ENCODE measurements at places on chromosomes 16 and 17. TPM values are rescaled to one million over a fixed set of nuclear protein-coding genes. Genes with fewer than 3 reads are reported as not detected.

The NPIPA2 gene
- total RNA-seq = 9.9 TPM

DNA sequence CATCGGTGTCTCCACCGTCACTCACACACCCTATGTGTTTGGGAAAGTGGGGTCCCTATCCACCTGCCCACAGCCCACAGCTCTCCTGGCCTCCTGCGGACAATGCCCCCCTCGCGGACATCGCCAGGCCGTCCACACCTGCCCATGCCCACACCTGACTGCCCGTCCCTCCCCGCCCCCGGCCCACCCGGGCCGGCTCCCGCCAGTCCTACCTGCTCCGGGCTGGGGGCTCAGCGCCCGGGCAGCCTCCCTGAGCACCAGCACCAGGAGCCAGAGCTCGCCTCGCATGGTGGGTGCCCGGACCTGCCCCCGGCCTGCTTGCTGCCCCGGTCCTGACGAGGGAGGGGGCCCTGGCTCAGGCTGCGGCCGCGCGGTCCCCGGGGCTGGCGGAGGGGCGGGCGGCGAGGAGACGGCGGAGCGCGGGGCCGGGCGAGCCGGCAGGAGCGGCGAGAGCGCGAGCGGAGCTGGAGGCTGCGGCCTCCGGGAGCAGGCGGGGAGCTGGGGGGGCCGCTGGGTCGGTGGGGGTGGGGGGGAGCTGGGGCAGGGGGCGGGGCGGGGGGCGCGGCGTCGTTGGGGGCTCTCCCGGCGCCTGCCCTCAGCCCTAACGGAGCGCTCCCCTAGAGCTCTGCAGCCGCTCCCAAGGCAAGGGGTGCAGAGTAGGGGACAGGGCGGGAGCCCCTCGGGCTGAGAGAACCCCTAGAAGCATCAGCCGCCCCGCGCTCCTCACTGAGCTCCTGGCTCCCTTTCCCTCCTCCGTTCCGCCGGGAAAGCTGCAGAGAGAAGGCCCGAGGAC lies at the start of gene PLXDC1:
PLXDC1 (minus strand) TSS at position 488 of the 793 bp plus-strand sequence; CDS start at position 288, 200 bp downstream.
- no peaks in the 10 kb centered on the region for H3K36me3 ChIP-seq
- no peaks in the 10 kb centered on the region for H3K27me3 ChIP-seq
- peaks cover 33% of the 10 kb centered on the region for H3K4me1 ChIP-seq
- no peak for DNase-seq

DNA sequence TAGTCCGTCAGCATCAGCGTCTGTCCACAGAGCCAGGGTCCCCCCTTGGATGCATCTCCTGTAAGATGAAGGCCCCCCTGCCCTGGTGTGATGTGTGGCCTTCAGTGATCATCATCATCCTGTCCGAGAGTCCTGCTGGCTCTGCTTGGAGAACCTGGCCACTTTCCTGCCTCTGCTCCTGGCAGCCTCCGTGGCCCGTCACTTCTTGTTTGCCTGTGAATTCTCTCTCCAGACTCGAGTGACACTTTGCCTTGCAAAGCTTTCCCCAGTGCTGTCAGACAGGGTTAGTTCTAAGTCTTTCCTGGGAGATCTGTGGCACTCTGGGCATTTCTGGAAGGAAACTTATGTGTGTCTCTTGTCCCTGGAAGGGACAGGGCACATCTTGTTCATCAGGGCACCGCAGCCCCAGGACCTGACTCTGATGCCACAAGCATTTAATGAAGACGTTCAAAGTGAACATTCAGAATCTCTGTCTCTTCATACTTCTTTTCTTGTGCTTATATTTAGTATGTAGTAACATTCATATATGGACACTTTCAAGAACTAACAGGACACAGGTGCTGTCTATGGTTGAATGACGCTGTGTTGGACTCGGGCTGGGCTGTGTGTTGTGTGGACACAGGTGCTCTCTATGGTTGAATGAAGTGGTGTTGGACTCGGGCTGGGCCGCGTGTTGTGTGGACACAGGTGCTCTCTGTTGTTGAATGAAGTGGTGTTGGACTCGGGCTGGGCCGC lies 68.5 kb downstream of the RPTOR start:
- peaks cover 17% of the 10 kb centered on the region for H3K4me1 ChIP-seq
- no peak for DNase-seq
- no peak overlapping the region for H3K4me3 ChIP-seq
- no peaks in the 10 kb centered on the region for H3K27me3 ChIP-seq
- H3K36me3 ChIP-seq = no peaks in the 10 kb centered on the region

The KRTAP4-1 gene
- not detected for total RNA-seq

- DNase-seq = no peak
- H3K27ac ChIP-seq = no peak overlapping the region
- H3K36me3 ChIP-seq = peaks cover 40% of the 10 kb centered on the region
- H3K27me3 ChIP-seq = no peaks in the 10 kb centered on the region
These were observed 17.4 kb downstream of the RNF213 start for GRCh38 chr17:80277751-80278671.

DNA sequence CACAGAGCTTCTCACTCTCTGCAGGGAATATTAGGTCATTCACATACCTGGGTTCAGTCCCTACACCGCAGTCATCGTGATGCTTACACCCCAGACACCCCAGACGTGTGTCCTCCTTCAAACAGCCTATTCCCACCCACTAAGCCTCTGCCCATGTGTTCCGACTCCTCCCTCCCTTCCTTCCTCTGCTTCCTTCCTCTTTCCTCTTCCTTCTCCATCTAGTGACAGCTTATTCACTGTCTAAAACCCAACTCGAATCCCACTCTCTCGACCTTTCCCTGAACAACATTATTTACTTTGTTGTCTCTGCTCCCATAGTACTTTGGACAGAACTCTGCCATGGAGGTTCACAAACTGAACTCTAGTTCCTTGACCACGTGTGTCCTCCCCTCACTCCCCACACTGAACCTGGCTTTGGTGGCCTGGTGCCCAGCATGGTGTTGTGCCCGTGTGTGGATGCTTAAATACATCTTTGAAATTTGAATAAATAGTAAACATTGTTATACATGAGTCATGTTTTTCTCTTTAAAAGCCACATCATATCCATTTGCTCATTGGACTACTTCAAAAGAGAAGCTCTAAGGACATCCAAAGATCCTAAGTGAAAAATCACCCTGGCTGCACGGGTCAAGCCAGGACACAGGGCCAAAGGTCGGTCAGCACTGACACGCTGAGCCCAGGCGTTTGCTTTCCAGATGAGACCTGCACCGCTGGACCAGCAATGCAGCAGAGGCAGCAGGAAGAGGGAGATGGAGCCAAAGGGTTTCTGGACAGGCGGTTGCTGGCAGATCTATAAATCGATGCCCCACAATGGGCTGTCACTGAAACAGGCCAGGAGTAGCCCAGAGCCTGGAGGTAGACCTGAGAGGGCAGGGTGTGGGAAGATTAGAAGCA lies 14.1 kb upstream of the G6PC1 start:
- no peaks in the 10 kb centered on the region for H3K4me1 ChIP-seq
- no peaks in the 10 kb centered on the region for H3K27me3 ChIP-seq
- DNase-seq = no peak
- H3K27ac ChIP-seq = no peak overlapping the region
- H3K4me3 ChIP-seq = no peak overlapping the region

The TLCD2 gene
- 0.75 TPM for total RNA-seq

The PIGL gene
- 71.0 TPM for total RNA-seq

- no peaks in the 10 kb centered on the region for H3K36me3 ChIP-seq
- no peak overlapping the region for H3K4me3 ChIP-seq
- no peaks in the 10 kb centered on the region for H3K27me3 ChIP-seq
- no peak overlapping the region for H3K27ac ChIP-seq
These were observed 16.8 kb upstream of the TRPV2 start for GRCh38 chr17:16398270-16399267.

The ELMO3 gene
- 10.1 TPM for total RNA-seq

The ABCC6 gene
- not detected for total RNA-seq

The NETO2 gene
- 3.2 TPM for total RNA-seq

DNA sequence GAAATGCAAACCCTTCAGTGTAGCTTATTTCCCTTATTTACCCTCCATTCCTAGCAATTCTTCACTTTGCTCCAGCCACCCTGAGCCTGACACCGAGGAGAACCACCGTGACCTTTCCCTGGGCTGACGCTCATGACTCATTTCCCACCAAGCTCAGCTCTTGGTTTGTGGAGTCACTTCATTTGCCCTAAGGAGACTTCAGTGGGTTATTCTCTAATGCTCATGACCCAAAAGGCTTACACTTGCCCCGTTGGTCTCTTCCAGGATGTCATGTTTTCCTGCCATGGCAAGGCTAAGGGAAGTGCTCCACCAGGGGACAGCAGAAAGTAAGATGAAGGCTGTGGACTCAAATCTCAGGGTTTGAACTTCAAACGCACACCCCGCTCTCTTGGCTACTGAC lies 161.0 kb downstream of the CBLN1 start:
- H3K36me3 ChIP-seq = no peaks in the 10 kb centered on the region
- no peak overlapping the region for H3K27ac ChIP-seq
- no peak overlapping the region for H3K4me3 ChIP-seq
- H3K27me3 ChIP-seq = no peaks in the 10 kb centered on the region
- no peaks in the 10 kb centered on the region for H3K4me1 ChIP-seq

The DDX52 gene
- 26.5 TPM for total RNA-seq

DNA sequence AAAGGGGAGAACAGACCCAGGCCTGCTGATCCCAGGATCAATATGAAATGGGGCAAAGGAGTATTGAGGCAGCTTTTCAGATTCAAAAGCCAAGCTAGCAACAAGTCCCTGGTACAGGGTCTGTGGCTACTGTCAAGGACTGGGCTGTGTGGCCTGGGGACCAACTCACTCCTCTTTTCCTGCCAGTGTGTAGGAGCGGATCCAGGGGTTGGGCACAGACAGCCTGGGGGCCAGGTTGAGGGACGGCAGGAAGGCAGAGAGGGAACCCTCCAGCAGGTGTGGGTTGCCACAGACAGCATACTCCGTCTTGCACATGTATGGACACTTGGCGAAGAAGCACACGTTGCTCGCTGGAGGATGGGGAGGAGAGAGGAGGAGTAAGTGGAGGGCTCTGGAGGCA lies 29.6 kb downstream of the PRKAR1A start:
- no peaks in the 10 kb centered on the region for H3K4me1 ChIP-seq
- no peaks in the 10 kb centered on the region for H3K27me3 ChIP-seq
- H3K4me3 ChIP-seq = no peak overlapping the region
- H3K27ac ChIP-seq = no peak overlapping the region
- DNase-seq = no peak
- peaks cover 3% of the 10 kb centered on the region for H3K36me3 ChIP-seq

The BIRC5 gene
- total RNA-seq = 0.32 TPM

- no peaks in the 10 kb centered on the region for H3K36me3 ChIP-seq
- no peaks in the 10 kb centered on the region for H3K4me1 ChIP-seq
- H3K27ac ChIP-seq = no peak overlapping the region
- H3K27me3 ChIP-seq = no peaks in the 10 kb centered on the region
- DNase-seq = no peak
These were observed 44.0 kb upstream of the IRF8 start for GRCh38 chr16:85854935-85855334.

The RCVRN gene
- total RNA-seq = not detected

DNA sequence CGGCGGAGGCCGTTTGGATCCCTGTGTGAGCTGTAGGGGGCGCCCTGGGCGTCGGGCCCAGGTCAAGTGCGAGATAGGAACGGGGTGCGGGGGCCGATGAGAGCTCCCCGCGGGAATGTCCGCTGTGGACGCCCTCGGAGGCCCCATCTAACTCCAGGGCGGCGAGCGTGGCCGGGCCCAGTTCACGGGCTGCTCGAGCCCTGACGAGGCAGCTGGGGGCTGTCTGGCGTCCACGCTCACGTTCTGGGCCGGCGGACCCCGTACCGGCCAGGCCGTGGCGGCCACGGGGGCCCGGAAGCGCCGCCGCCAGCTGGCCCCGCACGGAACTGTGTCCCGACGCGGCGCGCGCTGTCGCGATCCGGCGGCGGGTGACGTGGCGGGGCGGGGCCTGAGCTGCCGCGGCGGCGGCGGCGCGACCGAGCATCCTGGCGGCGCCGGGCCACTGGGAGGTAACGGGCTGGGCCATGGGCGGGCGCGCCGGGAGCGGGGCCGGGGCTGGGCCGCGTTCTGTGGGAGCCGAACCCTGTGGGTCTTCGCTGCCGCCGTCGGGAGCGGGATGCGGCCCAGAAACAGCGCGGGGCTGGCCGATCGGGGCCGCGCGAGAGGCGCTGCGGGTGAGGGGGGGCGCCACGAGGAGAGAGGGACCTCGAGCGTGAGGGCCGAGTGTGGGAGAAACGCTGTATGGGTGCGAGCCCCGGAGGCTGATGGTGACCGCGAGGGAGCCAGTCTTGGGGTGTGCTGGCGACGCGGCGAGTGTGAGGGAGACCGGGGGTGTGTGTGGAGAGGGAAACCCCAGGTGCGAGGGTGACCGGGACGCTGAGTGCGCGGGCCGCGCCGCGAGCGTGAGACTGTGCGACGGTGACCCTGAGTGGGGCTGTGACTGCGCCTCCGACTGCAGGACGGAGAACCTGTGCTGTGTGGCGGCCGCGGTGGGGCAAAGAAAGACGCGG lies at the start of gene SLC7A6:
SLC7A6 (plus strand) TSS at position 399 of the 950 bp plus-strand sequence. CDS start 10,201 bp downstream, outside the sequence.
- H3K4me1 ChIP-seq = peaks cover 58% of the 10 kb centered on the region
- H3K36me3 ChIP-seq = peaks cover 8% of the 10 kb centered on the region
- DNase-seq = peak; percentile 85
- H3K4me3 ChIP-seq = peak within 1 kb of the TSS; percentile 93
- H3K27ac ChIP-seq = peak within 1 kb of the TSS; percentile 97
- H3K27me3 ChIP-seq = no peaks in the 10 kb centered on the region

The LUC7L gene
- total RNA-seq = 157 TPM

The MEOX1 gene
- 1.7 TPM for total RNA-seq

GRCh38 chr17:81636505-81637288 lies at the start of the genes NPLOC4 and TSPAN10:
NPLOC4 (minus strand) TSS chr17:81637112; CDS start chr17:81636930, 182 bp downstream.
TSPAN10 (plus strand) TSS chr17:81637196; CDS start chr17:81642413, 5,217 bp downstream.
- peak within 1 kb of the TSS; percentile 76 for H3K4me3 ChIP-seq
- peaks cover 34% of the 10 kb centered on the region for H3K4me1 ChIP-seq
- peak within 1 kb of the TSS; percentile 65 for H3K27ac ChIP-seq
- no peaks in the 10 kb centered on the region for H3K27me3 ChIP-seq

GRCh38 chr16:5381481-5381880 lies 283.9 kb upstream of the EEF2KMT start:
- H3K36me3 ChIP-seq = no peaks in the 10 kb centered on the region
- no peaks in the 10 kb centered on the region for H3K27me3 ChIP-seq
- H3K4me1 ChIP-seq = no peaks in the 10 kb centered on the region

DNA sequence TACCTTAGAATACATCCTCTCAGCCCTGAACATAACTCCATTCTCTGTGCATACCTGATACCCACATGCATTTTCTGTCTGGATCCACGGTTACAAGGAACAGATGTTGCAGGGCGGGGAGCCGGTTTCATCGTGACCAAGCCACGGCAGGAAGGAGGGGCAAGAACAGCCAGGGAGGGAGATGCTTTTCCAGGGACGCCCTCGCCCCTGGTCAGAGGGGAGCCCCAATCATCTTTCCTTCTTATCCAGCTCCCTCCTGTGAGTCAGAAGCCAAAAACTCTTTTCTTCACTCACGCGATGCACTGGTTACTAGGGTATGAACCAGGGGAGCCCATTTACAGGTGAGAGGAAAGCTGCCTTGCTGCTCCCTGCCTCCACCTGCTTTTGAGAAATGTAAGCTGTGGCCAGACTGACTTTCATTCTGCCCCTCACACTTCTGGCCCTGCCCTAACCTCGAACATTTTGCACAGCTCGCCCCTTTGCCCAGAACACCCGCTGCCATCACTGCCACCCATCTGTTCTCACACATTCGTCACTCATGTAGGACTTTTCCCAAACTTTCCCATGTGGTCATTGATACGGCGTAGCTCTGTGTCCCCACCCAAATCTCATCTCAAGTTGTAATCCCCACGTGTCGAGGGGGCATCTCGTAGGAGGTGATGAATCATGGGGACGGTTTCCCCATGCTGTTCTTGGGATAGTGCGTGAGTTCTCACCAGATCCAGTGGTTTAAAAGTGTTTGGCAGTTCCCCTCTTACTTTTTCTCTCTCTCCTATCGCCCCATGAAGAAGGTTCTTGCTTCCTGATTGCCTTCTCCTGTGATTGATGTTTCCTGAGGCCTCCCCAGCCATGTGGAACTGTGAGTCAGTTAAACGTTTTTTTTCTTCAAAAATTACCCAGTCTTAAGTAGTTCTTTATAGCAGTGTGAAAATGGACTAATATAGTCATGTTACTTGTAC lies 20.5 kb downstream of the FOXL1 start:
- H3K27ac ChIP-seq = no peak overlapping the region
- no peaks in the 10 kb centered on the region for H3K27me3 ChIP-seq
- no peak overlapping the region for H3K4me3 ChIP-seq
- no peaks in the 10 kb centered on the region for H3K36me3 ChIP-seq
- H3K4me1 ChIP-seq = no peaks in the 10 kb centered on the region

The SCIMP gene
- total RNA-seq = 0.32 TPM

Data from CD4-positive, alpha-beta memory T cell (primary cell).